CD4-positive, alpha-beta T cell treated with Interleukin-17A for 4 hours (primary cell): ENCODE measurements at places on chromosomes 7 and 10.

- peak; percentile 59 for DNase-seq
Measured at GRCh38 chr7:142412551-142413193, 154.8 kb upstream of the PRSS58 start.

GRCh38 chr7:116018731-116019130, 11.8 kb downstream of the TFEC start:
- no peak for DNase-seq

DNA sequence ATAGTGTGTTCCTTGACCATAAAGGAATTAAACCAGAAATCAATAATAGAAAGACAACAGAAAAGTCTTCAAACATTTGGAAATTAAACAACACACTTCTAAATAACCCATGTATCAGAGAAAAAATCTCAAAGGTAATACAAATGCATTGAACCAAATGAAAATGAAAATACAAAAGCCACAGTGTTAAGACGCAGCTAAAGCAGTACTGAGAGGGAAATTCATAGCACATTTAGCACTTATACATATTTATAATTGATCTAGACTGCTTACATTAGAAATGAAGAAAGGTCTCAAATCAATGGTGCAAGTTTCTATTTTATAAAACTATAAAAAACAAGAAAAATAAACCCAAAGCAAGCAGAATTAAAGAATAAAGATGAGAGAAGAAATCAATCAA, 306.1 kb downstream of the ADARB2 start:
- DNase-seq: no peak

- no peak for DNase-seq
Measured at GRCh38 chr10:50514995-50515394, 108.8 kb downstream of the SGMS1 start.

DNA sequence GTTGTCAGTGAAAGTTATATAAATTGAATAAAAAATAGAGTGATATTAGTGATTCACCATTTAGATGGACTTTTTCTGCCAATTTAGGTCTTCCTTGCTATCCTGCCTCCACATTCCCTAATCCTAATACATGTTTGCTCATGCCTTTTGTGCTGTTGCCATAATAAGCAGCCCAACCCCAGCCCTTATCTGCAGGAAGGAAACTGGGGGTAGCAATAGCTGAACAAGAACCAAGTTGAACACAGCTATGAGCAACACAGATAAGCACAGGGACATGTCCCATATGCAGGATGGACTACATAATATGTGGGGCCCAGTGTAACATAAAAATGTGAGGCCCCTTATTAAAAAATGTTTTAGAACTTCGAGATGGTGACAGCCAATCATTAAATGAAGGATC, 91.2 kb upstream of the AHR start:
- no peak for DNase-seq

DNA sequence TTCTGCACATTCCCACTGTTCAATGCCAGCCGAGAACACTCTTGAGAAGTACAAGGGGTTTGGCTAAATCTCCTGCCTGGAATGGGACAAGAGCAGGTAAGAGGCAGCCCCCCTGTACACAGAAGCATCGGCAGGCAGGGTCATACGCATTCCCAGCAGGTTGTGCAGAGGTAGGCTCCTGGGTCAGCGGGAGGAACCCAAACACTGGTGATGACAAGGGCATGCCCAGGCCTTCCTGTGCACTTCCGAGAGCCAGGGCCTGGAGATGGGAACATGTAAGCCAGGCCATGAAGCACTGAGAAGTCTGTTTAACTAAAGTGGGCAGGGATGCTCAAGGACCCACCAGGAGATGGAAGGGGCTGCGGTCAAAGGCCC, 130.3 kb upstream of the CHST15 start:
- no peak for DNase-seq

DNA sequence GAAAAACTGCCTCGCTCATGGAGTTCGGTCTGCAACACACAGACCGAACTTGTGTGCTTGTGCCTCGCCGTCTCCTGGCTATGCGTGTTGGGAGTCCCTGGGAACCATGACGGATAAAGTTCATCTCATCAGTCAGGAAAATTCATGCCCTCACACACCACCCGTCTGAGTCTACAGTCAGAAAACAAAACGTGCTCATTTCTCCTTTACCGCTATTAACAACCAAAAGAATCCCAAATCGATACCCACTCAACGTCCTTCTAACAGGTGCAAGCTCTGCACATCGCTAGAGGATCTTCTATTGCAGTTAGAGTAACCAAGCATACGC, 13.6 kb downstream of the CNPY1 start:
- DNase-seq: no peak

- DNase-seq: peak; percentile 30
Measured at GRCh38 chr10:17409170-17409733, 45.1 kb downstream of the ST8SIA6 start.

DNA sequence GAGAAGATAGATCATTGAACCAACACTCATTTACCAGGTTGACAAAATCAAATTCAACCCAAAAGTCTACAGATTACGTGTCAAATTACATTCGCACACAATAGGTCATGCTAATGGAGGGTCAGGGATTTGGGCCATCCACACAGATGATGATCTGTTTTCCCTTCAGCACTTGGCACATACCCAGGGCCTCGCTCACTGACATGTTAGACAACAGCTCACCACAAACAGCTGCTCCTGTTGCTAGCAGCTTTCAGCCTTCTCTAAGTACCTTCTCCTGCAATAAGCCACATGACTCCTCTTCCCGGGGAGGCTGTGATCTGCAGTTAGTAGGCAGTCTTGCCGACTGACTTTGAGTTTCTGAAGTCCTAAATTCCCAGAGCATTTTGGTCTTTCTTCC, 18.4 kb downstream of the NKX2-3 start:
- DNase-seq: no peak

- no peak for DNase-seq
Measured at GRCh38 chr7:84022684-84023308, 171.8 kb downstream of the SEMA3A start.

GRCh38 chr7:26356929-26357798, 65.5 kb downstream of the SNX10 start:
- DNase-seq: no peak

GRCh38 chr7:25759286-25759685, 392.7 kb upstream of the NFE2L3 start:
- DNase-seq: no peak

DNA sequence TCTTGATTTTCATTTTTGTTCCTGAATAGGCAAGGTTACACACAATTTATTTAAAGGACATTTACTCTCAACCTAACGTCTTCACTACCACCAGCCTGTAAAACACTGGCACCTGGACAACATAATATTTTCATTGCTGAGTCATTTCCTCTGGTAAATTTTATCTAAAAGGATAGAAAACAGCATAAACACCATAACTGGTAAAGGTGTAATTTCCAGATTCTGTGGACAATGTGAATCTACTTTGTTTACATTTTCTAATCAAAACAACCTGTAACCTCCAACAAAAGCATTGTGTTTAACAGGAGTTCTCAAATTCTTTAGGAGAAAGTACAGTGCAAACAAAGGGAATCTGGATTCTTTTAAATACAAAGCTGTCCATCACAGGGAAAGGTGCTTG, 472.0 kb upstream of the AKR1E2 start:
- DNase-seq: no peak

DNA sequence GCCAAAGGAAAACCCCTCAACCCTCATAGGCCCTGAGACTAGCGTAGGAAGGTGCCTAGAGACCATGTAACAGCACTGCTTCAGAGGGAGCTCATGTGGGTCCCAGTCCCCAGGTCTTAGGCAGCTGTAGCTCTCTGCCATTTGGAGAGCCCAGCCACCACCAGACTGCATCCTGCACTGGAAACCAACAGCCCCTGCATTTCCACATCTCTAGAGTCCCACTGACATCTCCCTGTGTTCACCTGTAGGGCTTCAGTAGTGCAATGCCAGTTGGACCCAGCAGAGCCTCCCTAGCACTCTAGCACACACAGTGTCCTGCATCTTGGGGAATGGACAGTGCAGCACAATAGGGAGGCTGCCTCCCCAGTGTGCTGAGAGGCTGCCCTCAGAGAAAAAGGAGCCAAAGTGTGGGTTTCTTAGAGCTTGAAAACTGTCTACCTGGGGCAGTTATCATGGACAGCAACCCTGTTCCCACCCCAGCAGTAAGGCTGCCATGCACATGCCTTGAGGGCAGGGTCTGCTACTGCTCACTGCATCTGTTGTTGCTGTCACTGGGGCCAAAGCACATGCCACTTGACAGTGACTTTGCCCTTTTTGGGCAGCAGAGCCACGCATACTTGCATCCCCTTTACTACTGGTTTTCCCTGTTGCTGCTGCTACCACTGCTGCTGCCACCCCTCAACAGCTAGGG, 46.7 kb upstream of the ANTXRL start:
- no peak for DNase-seq

DNA sequence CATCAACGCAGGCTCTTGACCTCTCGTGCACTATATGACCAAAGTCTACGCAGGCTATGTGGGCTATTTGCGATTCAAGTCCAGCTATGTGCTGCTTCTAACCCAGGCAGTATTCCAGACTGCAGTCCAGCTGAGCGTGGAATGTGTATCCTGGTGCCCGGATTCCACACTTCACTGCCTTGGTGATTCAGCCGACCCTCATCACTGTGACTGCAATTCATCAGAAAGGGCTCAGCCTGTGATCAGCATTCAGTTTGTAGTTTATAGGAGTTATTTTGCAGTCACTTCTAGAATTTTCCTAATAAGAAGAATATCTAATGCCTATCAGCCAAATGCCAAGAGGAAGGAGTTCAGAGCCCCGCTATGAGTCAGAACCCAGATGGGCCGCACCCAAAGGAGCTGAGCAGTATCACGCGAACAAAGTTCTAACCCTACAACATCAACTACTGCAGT, 119.8 kb upstream of the LANCL2 start:
- no peak for DNase-seq

- DNase-seq: no peak
Measured at GRCh38 chr10:49431426-49431825, 35.5 kb upstream of the DRGX start.

DNA sequence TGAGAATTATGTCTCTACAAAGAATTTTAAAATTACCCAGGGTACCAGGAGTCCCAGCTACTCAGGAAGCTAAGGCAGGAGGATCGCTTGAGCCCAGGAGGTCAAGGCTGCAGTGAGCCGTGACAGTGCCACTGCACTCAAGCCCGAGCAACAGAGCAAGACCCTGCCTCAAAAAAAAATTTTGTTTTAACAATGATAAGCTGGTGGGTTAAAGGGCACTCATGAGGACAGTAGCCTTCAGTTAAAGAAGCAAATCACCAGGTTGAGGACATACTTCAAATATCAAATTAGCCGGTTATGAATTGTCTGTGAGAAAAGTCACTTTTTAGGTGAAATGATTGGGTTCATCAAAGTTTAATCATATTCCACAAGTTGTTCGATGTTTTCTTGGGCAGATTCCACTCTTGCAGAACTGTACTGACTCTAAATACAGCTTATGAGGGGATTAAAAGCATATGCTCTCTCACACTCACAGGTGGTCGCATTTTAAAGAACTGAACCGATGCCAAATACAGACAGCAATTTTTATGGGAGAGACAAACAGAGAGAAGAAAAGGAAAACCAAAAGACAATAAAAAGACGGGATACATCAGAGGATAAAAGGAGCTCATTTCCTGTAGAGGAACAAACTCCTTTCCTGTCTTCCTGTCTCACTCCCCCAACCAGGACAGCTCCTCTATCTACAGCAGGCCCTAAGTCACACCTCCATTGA, 582.8 kb upstream of the NRP1 start:
- no peak for DNase-seq
